ENCODE measurements at places on chromosomes 5 and 9.

DNA sequence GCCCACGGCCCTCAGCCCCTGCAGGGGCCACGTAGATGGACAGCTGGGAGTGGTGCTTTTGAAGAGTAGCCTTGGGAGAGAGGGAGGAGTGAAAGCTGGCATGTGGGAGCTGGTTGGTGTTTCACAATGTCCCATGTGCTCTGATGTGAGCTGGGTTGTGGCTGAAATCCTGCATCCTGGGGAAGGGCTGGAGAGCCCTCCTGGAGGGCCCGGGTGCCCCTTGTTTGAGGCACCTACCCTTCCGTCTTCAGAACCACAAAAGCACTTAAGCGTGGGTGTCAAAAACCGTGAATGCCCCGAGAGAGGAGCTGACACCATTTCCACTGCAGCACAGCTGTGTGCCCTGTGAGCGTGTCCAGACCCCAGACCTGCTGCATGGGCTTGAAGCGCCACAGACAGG, 199.1 kb upstream of the ZNF618 start:
- DNase-seq: no peak

- DNase-seq: no peak
Measured at GRCh38 chr9:108197899-108198298, 657.9 kb downstream of the ACTL7B start.

GRCh38 chr5:14127587-14127986, 15.6 kb upstream of the TRIO start:
- no peak for DNase-seq

GRCh38 chr9:80605793-80606192, 1034.0 kb downstream of the TLE4 start:
- no peak for DNase-seq

- DNase-seq: no peak
Measured at GRCh38 chr5:54224103-54224826, 86.1 kb downstream of the ARL15 start.

All from right forelimb (tissue), 1 donor.